ENCODE measurements at places on chromosomes 13 and 19.

- no peak for DNase-seq
These were observed 1054.9 kb downstream of the SLITRK5 start for GRCh38 chr13:88726075-88726474.

- no peak for DNase-seq
These were observed 11.6 kb upstream of the RNF113B start for GRCh38 chr13:98188544-98189166.

DNA sequence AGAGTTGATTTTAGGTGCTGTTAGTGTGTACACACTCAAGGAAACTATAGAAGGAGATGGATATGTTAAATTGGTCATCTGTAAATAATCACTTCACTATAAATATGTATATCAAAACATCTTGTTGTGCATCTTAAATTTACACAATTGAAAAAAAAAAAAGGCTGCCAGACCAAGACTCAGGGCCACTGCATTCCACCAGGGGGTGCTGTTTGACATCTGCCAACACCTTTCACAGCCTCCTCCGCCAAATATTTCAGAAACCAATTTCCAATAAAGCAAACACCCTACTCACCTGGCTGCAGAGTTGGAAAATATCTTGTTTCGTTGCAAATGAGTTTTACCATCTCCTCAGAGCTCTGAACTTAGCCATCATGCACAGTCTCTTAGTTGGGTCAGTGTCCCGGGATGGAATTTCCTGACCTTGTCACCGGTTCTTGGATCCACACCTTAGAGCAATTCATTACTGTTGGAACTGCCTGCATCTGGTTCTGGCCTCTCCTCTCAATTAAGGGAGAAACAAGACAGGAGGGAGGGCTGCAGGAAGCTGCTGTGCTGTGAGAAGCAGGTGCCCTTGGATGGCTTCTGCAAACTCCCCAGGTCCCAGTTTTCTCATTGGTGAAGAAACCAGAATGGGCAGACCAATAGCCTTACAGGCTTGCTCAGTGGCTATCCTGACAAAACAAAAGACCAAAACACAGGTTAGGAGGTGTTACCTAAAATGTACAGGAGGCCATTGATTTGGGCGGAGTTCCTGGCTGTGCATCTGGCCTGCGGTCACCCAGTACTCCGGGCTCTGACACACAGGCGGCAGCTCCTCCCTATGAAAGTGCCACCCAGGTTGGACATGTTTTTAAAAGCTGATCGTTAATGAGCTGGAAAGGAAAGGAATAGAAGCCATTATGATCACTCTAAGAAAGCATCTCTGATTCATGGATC, 746.6 kb downstream of the UQCRFS1 start:
- DNase-seq = peak; percentile 74

DNA sequence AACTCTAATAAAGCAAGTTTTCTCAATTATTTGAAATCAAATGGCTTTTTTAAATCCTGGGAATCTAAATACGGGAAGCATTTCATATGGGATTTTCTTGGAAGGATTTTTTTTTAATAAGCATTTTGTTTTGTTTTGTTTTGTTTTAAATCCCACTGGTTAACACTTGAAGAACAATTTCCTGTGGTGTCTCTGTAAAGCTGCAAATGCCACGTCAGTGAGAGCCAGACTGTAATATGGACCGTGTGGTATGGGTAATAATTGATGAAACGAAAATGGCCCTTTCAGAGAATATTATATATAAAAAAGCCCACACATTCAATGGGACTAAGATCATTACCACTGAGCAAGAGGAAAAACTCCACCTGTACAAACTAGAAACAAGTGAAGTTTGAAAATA, 33.9 kb upstream of the MIR17HG start:
- DNase-seq = no peak

- DNase-seq = no peak
These were observed 36.4 kb downstream of the CRYL1 start for GRCh38 chr13:20489185-20489820.

- no peak for DNase-seq
These were observed 21.8 kb downstream of the CCDC8 start for GRCh38 chr19:46391296-46392251.

DNA sequence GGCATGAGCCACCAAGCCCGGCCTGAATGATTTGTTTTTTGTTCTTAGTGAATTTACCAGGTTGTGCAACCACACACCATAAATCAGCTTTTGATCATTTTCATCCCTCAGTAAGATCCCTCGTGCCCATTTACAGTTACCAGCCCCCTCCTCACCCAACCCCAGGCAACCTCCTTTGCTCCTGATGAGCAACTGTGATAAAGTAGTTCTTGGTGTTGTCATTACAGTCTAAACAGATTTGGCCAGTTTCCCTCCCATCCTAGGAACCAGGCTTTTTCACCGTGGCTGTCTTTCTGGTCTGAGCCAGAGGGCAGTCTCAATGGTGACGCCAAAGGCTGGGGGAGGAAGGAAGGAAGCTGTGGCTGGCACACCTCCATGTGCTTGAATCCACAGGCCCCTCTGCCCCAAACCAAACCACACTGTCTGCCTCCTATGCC, 61.2 kb upstream of the WDFY2 start:
- DNase-seq = peak; percentile 45

GRCh38 chr13:22482496-22483000, 698.2 kb upstream of the SGCG start:
- DNase-seq = no peak

DNA sequence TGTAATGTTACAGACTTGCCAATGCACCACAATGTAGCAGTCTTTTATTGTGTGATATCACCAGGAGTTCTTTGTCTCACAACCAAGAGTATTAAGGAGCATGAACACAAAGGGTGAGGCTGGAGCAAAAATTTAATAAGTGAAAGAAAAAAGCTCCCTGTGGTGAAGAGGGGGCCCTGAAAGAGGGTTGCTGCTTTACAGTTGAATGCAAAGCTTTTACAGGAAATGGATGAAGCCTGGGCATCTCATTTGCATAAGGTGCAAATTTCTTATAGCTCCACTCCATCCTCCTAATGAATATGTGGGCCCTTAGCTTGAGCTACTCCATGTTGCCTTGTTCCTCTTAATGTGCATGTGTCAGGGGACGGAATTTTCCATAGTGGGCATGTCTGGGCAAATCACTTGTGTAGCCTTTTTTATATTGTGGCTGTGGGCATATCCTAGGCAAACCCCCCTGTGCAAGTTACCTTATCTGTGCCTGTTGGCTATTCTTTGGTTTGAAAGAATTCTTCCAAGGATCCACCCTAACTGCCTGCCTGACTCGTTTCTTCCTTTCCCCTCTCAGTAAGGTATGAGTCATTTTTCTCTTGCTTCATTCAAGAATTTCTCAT, 45.3 kb upstream of the TRPC4 start:
- no peak for DNase-seq

GRCh38 chr13:102295316-102296048, 106.4 kb downstream of the FGF14 start:
- DNase-seq = no peak

GRCh38 chr19:29767039-29767735, 44.6 kb upstream of the CCNE1 start:
- no peak for DNase-seq

DNA sequence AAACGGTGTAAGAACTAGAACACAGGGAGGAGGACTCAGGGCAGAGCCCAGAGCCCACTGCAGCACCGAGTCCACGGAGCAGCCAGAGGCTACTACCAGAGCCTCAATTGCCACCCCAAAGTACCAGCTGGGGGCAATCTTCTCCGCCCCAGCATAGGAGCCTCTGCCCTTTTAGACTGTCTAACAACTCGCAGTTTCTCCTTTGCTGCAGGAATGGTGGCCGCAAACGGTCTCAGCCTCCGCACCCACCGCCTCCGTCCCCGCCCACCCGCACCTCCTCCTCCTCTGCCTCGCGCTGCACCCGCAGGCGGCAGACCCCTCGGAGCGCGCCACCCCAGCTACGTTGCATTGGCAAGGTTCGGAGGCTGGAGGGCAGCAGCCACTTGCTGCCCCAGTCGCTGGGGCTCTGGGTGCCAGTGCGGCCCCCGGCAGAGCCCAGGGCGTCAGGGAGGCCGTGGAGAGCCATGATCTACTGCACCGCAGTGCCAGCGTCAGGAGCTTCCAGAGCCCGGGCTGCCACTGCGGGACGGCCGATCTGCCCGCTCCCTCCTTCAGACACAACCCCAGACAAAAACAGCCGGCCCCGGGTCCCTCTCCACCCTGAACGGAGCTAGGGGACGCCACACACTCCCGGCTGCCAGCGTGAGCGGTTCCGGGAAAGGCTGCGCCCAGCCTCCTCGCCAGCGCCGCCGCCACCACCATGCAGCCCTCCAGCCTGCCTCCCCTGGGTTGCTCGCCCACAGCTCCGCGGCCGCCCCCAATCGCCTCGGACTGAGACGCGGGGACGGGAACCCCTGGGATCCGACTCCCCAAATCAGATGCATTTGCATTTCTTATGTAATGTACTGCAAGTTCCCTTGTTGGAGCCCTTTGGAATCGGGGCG, 1.8 kb downstream of the FGF14 start:
- DNase-seq = peak; percentile 14

GRCh38 chr13:37263871-37264270, 158.4 kb upstream of the CSNK1A1L start:
- no peak for DNase-seq

DNA sequence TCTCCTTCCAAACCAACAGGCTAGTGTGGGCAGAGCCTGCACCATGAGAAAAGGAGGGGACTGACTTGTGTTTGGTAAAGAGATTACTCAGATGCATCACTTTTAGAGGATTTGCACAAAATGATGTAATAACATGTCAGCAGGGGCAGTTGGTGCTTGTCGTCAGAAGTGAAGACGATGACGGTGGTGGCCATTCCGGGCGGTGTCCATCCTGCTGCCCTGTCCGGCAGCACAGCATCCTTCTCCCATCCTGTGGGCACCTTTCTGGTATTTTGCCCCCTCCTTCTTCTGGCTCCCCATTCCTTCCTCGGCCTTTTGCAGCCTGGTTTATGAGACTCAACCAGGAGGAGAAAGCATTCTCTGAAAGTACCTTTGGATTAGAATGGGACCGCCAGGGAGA, 160.1 kb downstream of the TEX29 start:
- DNase-seq = no peak

DNA sequence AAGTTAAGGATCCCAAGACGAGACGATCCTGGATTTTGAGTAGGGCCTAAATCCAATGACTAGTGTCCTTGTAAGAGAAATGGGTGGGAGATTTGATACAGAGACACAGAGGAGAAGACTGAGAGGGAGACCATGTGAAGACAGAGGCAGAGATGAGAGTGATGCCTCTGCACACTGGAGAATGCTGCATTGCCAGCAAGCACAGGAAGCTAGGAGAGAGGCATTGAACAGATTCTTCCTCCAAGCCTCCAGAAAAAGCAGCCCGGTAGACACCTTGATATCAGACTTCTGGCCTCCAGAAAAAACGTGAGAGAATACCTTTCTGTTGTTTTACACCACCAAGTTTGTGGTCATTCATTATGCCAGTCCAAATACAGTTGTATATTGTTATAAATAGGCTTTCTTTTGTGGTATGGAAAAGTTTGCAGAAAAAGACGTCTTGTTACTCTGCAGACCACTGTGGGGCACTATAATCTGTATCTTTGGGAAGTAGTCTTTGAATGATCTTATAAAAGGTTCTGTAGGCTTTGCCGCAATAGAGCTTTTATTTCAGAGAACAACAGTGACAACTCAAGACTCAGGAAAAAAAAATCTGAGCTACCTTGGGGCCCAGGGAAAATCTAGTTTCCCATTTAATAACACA, 17.9 kb upstream of the RFC3 start:
- DNase-seq = no peak

DNA sequence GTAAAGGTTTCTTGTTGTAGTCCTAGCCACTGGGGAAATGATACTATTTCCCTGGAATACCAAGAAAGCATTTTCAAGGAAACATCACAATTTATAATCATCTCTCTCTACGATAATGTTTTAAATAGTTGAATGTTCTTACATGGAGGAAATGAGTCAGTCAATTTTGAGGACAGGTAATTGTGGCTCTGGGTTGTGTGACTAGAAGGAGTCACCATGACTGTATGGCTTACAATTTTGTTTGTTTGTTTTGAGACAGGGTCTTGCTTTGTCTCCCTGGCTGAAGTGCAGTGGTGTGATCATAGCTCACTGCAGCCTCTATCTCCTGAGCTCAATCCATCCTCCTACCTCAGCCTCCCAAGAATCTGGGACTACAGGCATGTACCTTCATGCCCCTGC, 47.4 kb downstream of the COG3 start:
- no peak for DNase-seq

- no peak for DNase-seq
These were observed 15.7 kb downstream of the ZNF846 start for GRCh38 chr19:9752701-9753443.
